Endothelial cell of umbilical vein (primary cell): ENCODE measurements at places on chromosomes 4 and X. TPM values are rescaled to one million over a fixed set of nuclear protein-coding genes. Genes with fewer than 3 reads are reported as not detected.

- no peak for DNase-seq
Observed at GRCh38 chrX:18668071-18668835, 3.7 kb downstream of the RS1 start.

DNA sequence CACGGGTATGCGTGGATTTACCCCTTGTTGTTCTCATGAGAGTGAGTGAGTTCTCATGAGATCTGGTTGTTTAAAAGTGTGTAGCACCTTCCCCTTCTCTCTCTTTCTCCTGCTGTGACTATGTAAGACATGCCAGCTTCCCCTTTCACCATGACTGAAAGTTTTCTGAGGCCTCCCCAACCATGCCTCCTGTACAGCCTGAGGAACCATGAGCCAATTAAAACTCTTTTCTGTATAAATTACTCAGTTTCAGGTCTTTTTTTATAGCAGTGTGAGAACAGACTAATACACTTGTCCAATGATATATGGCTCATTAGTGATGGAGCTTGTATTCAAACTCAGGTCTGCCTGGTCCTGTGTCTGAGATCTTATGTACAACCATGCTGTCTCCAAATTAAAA is 28.5 kb upstream of the RTL3 start:
- no peak for DNase-seq

- DNase-seq: no peak
Observed at GRCh38 chr4:142567620-142568451, 278.3 kb downstream of the INPP4B start.

The SLIT2 gene
- total RNA-seq: 22.2 and 28.2 TPM in 2 replicates

DNA sequence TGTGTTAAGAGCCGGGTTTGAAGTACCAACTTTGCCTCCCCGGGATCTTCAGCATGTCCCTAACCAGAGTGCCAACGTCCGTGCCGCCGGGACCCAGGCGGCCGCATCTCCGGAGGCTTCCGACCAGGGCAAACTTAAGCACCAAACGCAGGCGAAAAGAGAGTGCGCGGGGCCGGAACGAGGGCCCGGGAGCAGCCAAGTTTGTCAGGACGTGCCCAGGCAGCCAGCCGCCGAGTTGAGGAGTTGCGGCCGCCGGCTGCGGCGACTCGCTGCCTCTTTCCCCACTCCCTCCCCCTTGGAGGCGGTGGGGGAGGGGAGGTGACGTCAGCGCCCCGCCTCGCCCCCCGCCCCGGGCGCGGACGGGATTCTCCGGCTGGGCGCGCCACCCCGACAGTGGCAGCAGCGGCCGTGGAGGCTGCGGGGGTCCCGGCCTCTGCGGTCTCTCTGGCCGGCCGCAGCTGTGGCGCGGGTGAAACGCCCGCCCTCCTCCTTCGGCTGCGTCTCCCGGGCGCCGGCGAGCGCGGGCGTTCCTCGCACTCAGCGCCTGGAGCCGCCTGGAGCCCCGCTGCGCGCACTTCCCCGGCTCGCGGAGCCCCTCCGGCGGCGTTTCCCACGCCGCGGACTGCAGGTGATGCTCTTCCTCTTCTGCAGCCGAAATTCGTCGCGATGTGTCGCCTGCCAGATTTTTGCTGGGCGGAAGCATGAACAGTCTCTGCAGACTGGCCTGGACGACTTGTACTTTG is 2.9 kb upstream of the FAT1 start:
- peak; percentile 51 for DNase-seq

GRCh38 chrX:21905313-21905712 is 35.2 kb upstream of the SMS start:
- DNase-seq: no peak

The CLNK gene
- total RNA-seq: not detected in 2 replicates

- peak; percentile 36 for DNase-seq
Observed at GRCh38 chr4:113881256-113881655, 98.2 kb downstream of the ARSJ start.
